ENCODE measurements at places on chromosomes 3 and 15.
A peak's percentile ranks its signal among the peaks of the same experiment; 100 is the strongest.

DNA sequence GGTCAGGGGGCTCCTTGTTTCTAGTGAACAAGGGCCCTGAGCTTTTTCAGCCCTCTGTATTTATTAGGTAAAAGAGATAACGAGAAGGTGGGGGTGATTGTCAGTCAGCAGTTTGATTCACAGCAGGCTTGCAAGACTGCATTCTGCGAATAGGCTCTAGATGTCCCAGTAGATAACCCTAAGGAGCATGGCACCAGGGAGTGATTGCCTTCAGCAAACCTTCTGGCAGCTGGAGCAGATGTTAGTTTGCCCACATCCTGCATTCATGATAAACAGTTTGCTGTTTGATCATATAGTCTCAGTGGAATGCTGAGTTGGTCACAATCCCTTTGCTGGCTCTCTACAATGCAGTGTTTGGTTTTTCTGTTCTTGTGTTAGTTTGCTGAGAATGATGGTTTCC, 161.3 kb upstream of the GADL1 start:
- H3K4me3 ChIP-seq, result no peak overlapping the region
- no peak for DNase-seq

- H3K27ac ChIP-seq, result no peak overlapping the region
- H3K27me3 ChIP-seq, result no peaks in the 10 kb centered on the region
- no peak for DNase-seq
Observed at GRCh38 chr3:143352850-143353550, 233.4 kb downstream of the CHST2 start.

DNA sequence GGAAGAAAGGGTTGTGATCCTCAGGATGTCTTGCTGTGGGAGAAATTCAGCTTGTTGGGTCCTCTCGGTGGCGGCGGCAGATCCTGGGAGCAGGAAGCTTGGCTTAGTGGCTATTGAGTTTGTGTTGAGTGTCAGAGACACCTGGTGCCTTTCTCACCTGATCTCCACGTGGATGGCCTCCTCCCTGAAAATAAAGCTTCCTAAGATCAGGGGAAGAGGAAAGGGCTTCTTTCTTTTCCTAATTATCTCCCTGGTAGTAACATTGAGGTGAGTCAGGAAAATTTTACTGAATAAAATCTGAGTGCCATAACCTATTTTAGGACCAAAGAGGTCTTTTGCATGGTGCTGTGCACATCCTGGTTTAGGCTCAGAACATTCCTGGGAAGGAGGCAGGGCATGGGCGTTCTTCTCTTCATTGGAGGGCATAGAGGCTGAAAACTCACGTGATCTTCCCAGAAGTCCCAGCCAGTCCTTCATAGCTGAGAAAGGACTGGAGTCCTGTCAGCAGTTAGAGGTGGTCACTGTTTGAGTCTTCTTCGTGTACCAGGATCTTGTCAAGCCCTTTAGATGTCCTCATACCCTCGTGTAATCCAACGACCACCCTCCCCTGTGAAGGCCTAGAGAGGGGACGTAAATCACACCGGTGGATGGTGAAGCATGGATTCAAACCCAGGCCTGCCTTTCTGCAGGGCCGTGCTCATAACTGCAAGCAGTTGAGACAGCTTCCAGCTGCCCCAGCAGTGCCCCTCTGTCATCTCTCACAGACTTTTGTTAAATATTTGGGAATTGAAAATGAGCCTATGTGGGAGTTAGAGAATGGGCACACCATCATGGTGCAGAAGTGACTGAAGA, 1.1 kb downstream of the CMTM8 start:
- H3K4me1 ChIP-seq, result peaks cover 14% of the 10 kb centered on the region
- peak overlapping the region; percentile 93 for H3K4me3 ChIP-seq
- no peaks in the 10 kb centered on the region for H3K27me3 ChIP-seq
- no peaks in the 10 kb centered on the region for H3K36me3 ChIP-seq
- peak overlapping the region; percentile 89 for H3K27ac ChIP-seq

DNA sequence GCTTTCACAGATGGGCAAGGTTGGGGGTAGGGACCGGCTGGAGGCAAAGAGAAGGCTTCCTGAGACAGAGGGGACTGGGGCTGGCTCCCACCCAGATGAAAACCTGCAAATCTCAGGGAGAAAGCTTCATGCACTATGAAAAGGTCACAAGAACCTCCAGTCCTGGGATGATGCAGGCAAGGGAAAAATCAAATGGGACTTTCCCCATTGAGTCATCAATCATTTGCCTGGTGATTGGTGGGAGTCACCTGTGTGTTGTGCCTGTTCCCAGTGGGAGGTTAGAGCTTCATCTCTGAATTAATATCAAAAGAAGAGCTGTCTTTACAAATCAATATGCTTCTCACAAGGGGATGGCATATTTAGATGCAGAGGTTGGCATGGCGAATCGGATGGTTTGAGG, 49.9 kb downstream of the CACNA1D start:
- no peaks in the 10 kb centered on the region for H3K27me3 ChIP-seq
- no peak overlapping the region for H3K27ac ChIP-seq
- no peaks in the 10 kb centered on the region for H3K4me1 ChIP-seq
- no peak for DNase-seq
- H3K36me3 ChIP-seq, result no peaks in the 10 kb centered on the region

- no peaks in the 10 kb centered on the region for H3K27me3 ChIP-seq
- H3K4me1 ChIP-seq, result peaks cover 24% of the 10 kb centered on the region
- no peak for DNase-seq
- no peak overlapping the region for H3K4me3 ChIP-seq
- H3K27ac ChIP-seq, result no peak overlapping the region
Observed at GRCh38 chr3:61730056-61730455, 168.7 kb downstream of the PTPRG start.

- no peak overlapping the region for H3K4me3 ChIP-seq
- H3K27ac ChIP-seq, result no peak overlapping the region
- H3K36me3 ChIP-seq, result no peaks in the 10 kb centered on the region
Observed at GRCh38 chr3:58737644-58738043, 71.1 kb upstream of the FAM3D start.

DNA sequence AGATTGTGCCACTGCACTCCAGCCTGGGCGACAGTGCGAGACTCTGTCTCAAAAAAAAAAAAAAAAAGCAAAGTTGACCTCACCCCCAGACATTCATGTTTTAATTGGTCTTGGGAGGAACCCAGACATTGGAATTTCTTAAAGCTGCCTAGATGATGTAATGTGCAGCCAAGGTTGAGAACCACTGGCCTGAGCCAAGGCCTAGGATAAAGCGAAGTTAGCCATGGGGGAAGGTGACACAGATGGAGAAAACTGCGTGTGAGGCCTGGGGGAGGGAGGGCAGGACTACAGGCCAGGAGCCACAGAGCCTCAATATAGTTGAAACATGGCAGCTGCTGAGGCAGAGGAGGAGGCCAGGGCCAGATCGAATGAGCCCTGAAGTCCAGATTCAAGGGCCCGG, 21.0 kb downstream of the GLB1 start:
- H3K36me3 ChIP-seq, result no peaks in the 10 kb centered on the region
- DNase-seq, result no peak
- H3K27ac ChIP-seq, result no peak overlapping the region
- no peaks in the 10 kb centered on the region for H3K27me3 ChIP-seq
- H3K4me1 ChIP-seq, result peaks cover 10% of the 10 kb centered on the region

DNA sequence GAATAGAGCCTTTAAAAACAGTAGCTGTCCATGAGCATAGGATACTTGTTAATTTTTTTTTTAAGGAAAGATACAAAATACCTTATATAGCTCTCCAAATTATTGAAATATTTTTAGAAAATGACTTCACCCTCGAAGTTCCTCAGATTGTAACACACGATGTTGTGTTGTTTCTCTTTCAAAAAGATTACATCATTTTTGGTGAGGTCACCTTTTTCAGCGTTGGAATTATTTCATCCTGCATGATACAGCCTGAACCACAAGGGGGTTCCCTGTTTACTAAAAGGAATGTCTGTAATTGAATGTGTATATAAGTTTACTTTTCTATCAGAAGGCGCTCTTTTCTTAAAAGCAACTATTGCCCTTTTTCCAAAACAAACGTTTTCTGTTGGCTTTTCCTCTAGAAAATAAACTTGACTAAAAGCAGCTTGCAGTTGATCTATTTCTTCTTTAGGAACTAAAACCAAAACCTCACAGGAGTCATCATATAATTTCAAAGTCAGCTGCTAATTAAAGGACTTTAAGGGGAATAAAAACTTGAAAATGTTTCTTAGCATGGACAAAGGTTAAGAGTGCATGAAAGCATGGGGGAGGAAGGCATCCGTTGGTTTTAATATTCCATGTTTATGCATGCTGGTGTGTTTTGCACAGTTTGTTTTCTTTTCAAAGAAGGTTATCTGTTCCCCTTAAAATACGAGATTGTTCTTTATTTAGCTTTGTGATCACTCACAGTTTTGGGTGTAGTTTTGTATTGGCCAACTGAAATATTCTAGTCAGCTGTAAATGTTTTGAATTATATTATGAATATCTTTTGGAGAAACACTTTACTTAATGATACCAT, 29.4 kb downstream of the LYSMD4 start:
- H3K4me3 ChIP-seq, result no peak overlapping the region
- H3K4me1 ChIP-seq, result peaks cover 17% of the 10 kb centered on the region
- peak; percentile 83 for DNase-seq
- H3K27ac ChIP-seq, result peak overlapping the region; percentile 77
- H3K36me3 ChIP-seq, result no peaks in the 10 kb centered on the region
- H3K27me3 ChIP-seq, result no peaks in the 10 kb centered on the region

GRCh38 chr3:50123394-50124051, 31.6 kb upstream of the SEMA3F start:
- no peaks in the 10 kb centered on the region for H3K27me3 ChIP-seq
- no peak for DNase-seq
- no peaks in the 10 kb centered on the region for H3K36me3 ChIP-seq
- no peak overlapping the region for H3K4me3 ChIP-seq

DNA sequence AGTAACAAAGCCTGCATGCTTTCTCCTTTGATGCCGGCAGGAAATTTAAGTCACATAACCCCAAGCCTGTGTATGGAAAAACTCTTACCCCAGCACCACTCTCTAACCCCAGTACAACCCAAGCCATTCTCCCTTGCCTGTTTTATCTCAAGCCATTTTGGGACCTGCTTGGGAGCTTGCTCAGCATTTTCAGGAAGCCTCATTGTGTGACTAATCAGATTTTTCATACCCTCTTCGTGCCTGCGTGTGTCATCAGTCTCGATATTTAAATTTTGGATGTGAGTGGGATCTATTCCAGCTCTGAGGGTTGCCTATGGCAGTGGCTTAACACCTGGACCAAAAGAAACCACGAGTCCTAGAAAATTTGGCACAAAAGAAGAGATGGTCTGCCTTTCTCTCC, 426.2 kb downstream of the SQOR start:
- DNase-seq, result no peak
- H3K27me3 ChIP-seq, result no peaks in the 10 kb centered on the region
- H3K4me1 ChIP-seq, result no peaks in the 10 kb centered on the region
- no peaks in the 10 kb centered on the region for H3K36me3 ChIP-seq
- no peak overlapping the region for H3K4me3 ChIP-seq

GRCh38 chr3:141594357-141594756, 107.5 kb downstream of the RASA2 start:
- no peaks in the 10 kb centered on the region for H3K36me3 ChIP-seq
- no peak for DNase-seq
- no peaks in the 10 kb centered on the region for H3K4me1 ChIP-seq
- H3K4me3 ChIP-seq, result no peak overlapping the region
- no peaks in the 10 kb centered on the region for H3K27me3 ChIP-seq

DNA sequence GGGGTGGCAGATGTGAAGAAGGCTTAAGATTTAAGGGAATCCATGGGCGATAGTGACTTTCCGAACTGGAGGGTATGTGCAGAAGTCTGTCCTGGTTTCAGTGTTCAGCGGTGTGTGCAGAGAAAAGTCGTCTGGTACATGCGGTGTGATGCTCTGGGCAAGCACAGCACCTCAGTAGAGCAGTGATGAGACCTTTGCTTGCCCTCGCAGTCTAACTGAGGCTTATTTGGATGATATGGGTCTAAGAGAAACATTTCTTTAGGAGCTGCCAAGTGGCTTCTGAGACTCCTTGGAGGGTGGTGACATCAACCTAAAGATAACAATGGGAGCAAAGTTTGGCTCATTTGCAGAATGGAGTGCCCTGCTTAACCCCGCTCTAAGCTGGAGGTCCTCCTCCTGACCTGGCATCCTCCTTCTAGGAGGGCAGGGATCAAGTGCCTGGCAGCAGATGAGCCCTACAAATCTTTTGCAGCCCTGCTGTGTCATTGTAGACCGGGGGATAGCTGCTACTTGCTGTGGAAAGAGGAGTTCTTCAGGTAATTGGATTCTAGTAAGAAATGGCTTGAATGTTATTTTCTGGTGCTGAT, 228.1 kb upstream of the AZI2 start:
- H3K4me3 ChIP-seq, result peak overlapping the region; percentile 76
- no peak overlapping the region for H3K27ac ChIP-seq
- H3K27me3 ChIP-seq, result peaks cover 93% of the 10 kb centered on the region
- no peaks in the 10 kb centered on the region for H3K4me1 ChIP-seq

GRCh38 chr3:133367956-133368355, 31.9 kb upstream of the BFSP2 start:
- DNase-seq, result no peak
- H3K4me3 ChIP-seq, result no peak overlapping the region
- H3K36me3 ChIP-seq, result no peaks in the 10 kb centered on the region

GRCh38 chr3:102143536-102143935, 291.3 kb upstream of the ZPLD1 start:
- H3K36me3 ChIP-seq, result no peaks in the 10 kb centered on the region
- no peaks in the 10 kb centered on the region for H3K27me3 ChIP-seq
- no peak overlapping the region for H3K4me3 ChIP-seq
- no peak for DNase-seq
- no peak overlapping the region for H3K27ac ChIP-seq

DNA sequence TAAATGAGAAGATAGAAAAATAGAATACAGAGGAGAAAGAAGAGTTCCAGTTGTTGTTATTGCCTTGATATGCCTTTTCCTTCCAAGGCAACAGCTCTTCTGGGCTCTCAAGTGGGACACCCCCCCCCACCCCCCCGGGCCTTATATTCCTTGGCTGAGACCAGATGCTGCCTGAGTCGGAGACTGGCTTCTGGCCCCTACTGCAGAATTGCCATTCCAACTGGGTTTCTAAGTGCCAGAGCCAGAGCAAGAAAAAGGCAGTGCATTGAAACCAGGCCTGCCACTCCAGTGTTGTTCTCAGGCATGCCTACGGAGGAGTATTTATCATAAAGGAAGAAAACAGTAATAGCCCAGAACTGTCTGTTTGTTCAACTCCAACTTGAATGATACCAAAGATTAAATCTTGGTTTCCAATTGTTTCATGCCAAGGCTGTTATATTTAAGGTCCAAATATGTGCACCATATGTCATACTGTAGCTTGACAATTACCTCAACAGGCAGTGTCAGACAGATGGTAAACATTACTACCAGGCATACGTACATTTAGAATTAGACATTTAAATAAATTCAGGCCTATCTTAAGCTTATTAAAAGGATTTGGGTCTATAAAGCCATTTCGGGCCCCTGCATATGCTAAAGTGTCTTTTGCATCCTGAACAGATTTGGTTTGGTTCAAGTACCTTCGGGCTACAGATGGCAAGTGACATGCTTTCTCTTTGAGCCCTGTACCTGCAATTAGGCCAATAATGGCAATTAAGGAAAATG, 209.9 kb upstream of the SEMA6D start:
- H3K4me3 ChIP-seq, result no peak overlapping the region
- no peaks in the 10 kb centered on the region for H3K36me3 ChIP-seq
- no peak overlapping the region for H3K27ac ChIP-seq
- no peak for DNase-seq
- no peaks in the 10 kb centered on the region for H3K27me3 ChIP-seq

GRCh38 chr3:122268257-122269024, 56.6 kb upstream of the CSTA start:
- no peak overlapping the region for H3K27ac ChIP-seq
- no peaks in the 10 kb centered on the region for H3K36me3 ChIP-seq
- no peaks in the 10 kb centered on the region for H3K4me1 ChIP-seq
- DNase-seq, result no peak

GRCh38 chr3:38549957-38550840, 54.1 kb downstream of the EXOG start:
- no peaks in the 10 kb centered on the region for H3K27me3 ChIP-seq
- no peak overlapping the region for H3K27ac ChIP-seq
- no peak for DNase-seq

Measured in hepatocyte (in vitro differentiated cells).